ENCODE measurements at places on chromosomes 3 and 15.

GRCh38 chr15:62706317-62706716, 336.2 kb upstream of the TPM1 start:
- DNase-seq, result no peak

DNA sequence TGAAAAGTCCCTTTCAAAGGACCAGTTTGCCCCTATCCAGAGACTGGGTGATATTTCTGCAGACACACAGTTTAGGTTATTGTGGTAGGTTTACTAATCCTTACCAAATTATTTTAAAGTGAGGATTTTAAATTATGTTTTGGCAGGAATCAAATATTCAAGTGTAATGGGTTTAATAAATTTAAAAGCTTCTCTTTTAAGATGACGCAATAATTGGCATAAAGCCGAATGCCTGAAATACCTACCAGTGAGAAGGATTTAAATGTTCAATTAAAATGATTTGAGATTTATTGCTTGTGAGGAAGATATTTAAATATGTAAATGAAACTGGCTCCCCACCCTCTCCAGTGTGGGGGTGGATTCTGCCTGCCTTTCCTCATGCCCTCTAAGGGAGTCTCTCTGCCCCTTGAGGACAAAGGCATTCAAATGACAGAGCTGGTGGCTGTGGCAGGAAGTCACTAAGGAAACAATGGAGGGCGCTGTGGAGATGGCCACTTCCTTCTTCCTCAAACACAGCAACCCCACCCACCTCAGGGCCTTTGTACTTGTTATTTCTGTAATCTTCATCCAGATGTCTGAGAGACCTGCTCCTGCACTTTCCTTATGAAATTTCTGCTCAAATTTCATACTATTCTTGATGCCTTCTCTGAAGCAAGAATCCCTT, 131.7 kb downstream of the TNIK start:
- DNase-seq, result peak; percentile 17

- no peak for DNase-seq
These were observed 494.1 kb upstream of the DPH6 start for GRCh38 chr15:36039996-36040572.

DNA sequence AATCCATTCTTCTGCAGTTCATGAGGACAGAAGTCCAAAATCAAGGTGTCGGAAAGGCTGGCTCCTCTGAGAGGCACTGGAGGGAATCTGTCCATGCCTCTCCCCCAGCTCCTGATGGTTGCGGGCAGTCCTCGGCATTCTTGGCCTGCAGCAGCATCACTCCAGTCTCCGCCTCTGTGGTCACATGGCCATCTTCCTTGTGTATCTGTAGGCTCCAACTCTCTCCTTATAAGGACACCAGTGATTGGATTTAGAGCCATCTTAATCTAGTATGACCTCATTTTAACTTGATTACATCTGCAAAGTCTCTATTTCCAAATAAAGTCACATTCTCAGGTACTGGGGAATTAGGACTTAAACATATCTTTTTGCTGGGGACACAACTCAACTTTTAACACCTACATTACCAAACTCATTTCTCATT, 56.0 kb upstream of the FLNB start:
- no peak for DNase-seq

- DNase-seq, result no peak
These were observed 65.6 kb upstream of the CTXND1 start for GRCh38 chr15:80317389-80318182.

Measured in T-helper 17 cell (primary cell).